ENCODE measurements at places on chromosomes 13 and 19. TPM values are rescaled to one million over a fixed set of nuclear protein-coding genes. Genes with fewer than 3 reads are reported as not detected.

The OR7C1 gene
- not detected for total RNA-seq

DNA sequence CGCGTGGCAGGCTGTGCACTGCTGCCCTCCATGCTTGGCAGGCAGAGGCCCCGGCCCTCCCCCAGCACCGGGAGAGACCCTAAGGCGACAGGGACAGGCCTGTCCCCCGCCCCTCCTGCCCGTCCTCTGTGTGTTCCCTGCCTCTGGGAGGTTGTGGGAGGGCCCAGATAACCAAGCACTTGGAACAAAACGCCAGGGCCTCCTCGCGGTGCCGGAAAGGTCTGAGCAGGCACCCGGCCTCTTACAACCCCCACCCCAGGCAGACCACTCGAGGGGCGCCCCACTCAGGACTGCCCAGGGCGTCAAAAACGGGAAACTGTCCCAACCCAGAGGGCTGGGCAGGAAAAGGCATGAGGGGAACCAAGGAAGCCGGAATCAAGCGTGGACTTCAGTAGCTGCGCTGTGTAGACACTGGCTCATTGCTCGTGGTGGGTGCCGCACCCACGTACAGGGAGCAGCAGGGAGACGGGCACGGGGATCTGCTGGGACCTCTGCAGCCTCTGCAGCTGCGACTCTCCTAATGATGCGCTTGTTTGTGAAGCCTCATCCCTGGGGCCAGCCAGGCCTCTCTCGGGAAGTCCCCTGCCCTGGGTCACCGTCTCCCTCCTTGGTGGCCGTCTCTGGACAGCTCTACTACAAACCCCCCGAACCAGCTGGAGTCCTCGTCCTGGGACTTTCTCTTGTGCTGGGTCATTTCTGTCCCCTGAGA, 20.0 kb downstream of the GNA11 start:
- no peaks in the 10 kb centered on the region for H3K36me3 ChIP-seq
- H3K27me3 ChIP-seq = no peaks in the 10 kb centered on the region
- H3K4me1 ChIP-seq = no peaks in the 10 kb centered on the region
- H3K27ac ChIP-seq = no peak overlapping the region
- no peak overlapping the region for H3K4me3 ChIP-seq
- no peak for DNase-seq

The SMIM17 gene
- 0.43 TPM for total RNA-seq

GRCh38 chr19:33100894-33101644, 20.1 kb downstream of the GPATCH1 start:
- H3K4me3 ChIP-seq = no peak overlapping the region
- H3K27me3 ChIP-seq = no peaks in the 10 kb centered on the region
- no peak overlapping the region for H3K27ac ChIP-seq
- peaks cover 15% of the 10 kb centered on the region for H3K36me3 ChIP-seq

DNA sequence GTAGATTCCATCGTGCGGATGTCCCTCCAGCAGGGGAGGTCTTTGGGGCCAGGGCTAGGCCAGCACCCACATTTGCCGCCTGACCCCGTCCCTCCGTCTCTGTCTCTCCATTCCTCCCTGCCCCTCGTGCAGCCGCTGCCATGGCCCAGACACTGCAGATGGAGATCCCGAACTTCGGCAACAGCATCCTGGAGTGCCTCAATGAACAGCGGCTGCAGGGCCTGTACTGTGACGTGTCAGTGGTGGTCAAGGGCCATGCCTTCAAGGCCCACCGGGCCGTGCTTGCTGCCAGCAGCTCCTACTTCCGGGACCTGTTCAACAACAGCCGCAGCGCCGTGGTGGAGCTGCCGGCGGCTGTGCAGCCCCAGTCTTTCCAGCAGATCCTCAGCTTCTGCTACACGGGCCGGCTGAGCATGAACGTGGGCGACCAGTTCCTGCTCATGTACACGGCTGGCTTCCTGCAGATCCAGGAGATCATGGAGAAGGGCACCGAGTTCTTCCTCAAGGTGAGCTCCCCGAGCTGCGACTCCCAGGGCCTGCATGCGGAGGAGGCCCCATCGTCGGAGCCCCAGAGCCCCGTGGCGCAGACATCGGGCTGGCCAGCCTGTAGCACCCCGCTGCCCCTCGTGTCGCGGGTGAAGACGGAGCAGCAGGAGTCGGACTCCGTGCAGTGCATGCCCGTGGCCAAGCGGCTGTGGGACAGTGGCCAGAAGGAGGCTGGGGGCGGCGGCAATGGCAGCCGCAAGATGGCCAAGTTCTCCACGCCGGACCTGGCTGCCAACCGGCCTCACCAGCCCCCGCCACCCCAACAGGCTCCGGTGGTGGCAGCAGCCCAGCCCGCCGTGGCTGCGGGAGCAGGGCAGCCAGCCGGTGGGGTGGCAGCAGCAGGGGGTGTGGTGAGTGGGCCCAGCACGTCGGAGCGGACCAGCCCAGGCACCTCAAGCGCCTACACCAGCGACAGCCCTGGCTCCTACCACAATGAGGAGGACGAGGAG, 14.8 kb downstream of the STX10 start:
- H3K27ac ChIP-seq = no peak overlapping the region
- peaks cover 18% of the 10 kb centered on the region for H3K36me3 ChIP-seq
- H3K4me3 ChIP-seq = no peak overlapping the region
- no peaks in the 10 kb centered on the region for H3K27me3 ChIP-seq
- peaks cover 30% of the 10 kb centered on the region for H3K4me1 ChIP-seq
- DNase-seq = no peak

- peak overlapping the region; percentile 67 for H3K27ac ChIP-seq
- peak; percentile 45 for DNase-seq
- H3K36me3 ChIP-seq = no peaks in the 10 kb centered on the region
These were observed 59.2 kb upstream of the MYCBP2 start for GRCh38 chr13:77386046-77386445.

DNA sequence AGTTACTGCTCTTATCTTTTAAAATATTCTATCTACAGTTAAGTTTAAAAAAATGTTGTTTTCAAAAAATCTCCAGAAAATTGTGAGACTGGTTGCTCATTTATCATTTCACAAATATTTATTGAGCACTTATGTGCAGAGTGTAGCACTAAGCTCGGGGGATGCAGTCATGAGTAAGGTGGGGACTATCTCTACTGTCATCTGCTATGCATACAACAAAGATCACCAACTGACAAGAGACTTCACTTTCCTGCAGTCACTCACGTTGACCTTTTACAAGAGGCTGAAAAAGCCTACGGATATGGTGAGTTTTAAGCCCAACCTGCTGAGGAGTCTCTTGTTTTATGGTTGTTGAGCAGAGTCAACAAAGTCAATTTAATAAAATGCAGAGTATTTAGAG, 392.5 kb downstream of the KLF12 start:
- H3K36me3 ChIP-seq = no peaks in the 10 kb centered on the region
- DNase-seq = peak; percentile 8
- H3K4me1 ChIP-seq = peaks cover 17% of the 10 kb centered on the region
- peak overlapping the region; percentile 51 for H3K27ac ChIP-seq
- no peak overlapping the region for H3K4me3 ChIP-seq

The RASAL3 gene
- not detected for total RNA-seq

DNA sequence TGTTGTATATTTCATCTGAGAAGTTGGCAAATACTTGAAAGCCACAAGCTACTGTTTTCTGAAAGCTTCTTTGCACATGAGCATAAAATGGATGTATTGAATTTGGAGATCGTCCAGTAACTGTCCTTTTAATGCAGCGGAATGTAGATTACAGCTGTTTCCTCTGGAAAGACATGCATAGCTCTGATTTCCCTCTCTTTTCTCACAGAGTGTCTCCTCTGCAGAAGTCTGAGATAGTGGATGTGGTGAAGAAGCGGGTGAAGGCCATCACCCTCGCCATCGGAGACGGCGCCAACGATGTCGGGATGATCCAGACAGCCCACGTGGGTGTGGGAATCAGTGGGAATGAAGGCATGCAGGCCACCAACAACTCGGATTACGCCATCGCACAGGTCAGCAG, 283.0 kb downstream of the SHISA2 start:
- no peak overlapping the region for H3K4me3 ChIP-seq
- no peaks in the 10 kb centered on the region for H3K27me3 ChIP-seq
- H3K27ac ChIP-seq = no peak overlapping the region
- H3K36me3 ChIP-seq = no peaks in the 10 kb centered on the region
- H3K4me1 ChIP-seq = no peaks in the 10 kb centered on the region
- DNase-seq = no peak

The PBX4 gene
- total RNA-seq = 0.32 TPM

GRCh38 chr19:49499030-49499670, 2.9 kb downstream of the RPS11 start:
- peaks cover 17% of the 10 kb centered on the region for H3K4me1 ChIP-seq
- no peak overlapping the region for H3K4me3 ChIP-seq
- H3K27me3 ChIP-seq = no peaks in the 10 kb centered on the region
- DNase-seq = no peak
- H3K27ac ChIP-seq = no peak overlapping the region

GRCh38 chr13:20428666-20429644, 96.7 kb downstream of the CRYL1 start:
- DNase-seq = peak; percentile 66
- H3K36me3 ChIP-seq = no peaks in the 10 kb centered on the region
- no peak overlapping the region for H3K4me3 ChIP-seq
- no peaks in the 10 kb centered on the region for H3K27me3 ChIP-seq
- H3K27ac ChIP-seq = no peak overlapping the region

DNA sequence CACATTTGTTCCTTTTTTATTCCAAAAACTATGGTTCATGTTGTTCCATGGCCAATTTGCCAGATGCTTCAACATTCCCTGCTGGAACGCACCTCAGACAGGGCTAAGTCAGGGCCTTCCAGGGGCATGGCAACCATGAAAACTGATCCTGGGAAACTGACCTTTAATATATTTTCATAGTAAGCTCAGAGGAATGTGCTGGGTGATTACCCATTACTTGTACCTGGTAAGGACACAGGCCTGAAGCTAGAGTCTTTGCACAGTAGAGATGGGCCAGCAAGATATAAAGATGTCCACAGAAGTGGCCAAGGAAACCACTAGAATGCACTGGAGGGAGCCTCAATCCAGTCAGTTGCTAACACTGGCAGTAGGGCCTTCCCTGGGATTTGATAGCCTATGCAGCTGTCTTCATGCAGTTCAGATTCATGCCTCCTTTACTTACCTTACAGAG, 353.1 kb downstream of the ENOX1 start:
- no peak overlapping the region for H3K27ac ChIP-seq
- no peaks in the 10 kb centered on the region for H3K4me1 ChIP-seq
